ENCODE measurements at places on chromosomes 1 and 21. TPM values are rescaled to one million over a fixed set of nuclear protein-coding genes. Genes with fewer than 3 reads are reported as not detected.

Gene HTR6
- total RNA-seq = not detected

Gene COL9A2
- total RNA-seq = 30.3 TPM

GRCh38 chr1:188372821-188373220, 1544.1 kb downstream of the PLA2G4A start:
- no peaks in the 10 kb centered on the region for H3K27me3 ChIP-seq
- H3K27ac ChIP-seq = no peak overlapping the region
- H3K4me3 ChIP-seq = no peak overlapping the region
- DNase-seq = no peak

- H3K4me3 ChIP-seq = no peak overlapping the region
- H3K36me3 ChIP-seq = no peaks in the 10 kb centered on the region
- no peaks in the 10 kb centered on the region for H3K27me3 ChIP-seq
- no peak for DNase-seq
These were observed 614.9 kb upstream of the TMPRSS15 start for GRCh38 chr21:19018529-19018928.

Gene HORMAD1
- not detected for total RNA-seq

Gene CLDN17
- total RNA-seq = not detected

DNA sequence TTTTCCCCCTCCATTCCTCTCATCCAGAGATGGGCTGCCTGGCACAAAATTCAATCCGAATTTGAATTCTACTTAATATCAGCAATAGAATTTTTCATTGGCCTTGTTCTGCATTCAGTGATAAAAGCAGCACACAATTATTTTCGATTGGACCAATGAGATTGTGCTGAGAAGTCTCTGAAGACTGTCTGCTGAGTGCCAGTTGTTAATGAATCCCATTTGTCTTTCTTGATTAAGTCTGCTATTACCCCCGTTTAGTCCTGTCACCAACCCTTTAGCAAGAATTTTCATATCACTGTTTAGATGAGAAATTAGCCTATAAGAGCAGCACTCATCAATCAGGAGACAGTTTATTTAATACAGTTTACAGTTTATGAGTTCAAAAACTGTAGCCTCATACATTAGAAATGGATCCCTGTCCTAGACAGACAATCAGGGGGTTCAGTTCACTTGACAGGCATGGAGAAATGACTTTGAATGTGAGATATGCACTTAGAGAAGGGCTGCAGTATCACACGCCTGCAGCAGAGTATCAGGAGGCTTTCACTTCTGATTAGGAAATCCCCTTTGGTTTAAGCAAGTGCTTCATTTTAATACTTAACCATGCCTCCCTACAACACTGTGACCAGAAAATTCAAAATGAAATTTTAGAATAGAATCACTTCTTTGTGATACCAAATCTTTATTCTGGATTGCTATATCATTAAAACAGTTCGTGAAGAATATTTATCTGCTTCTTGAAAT, 304.7 kb upstream of the PTBP2 start:
- H3K27me3 ChIP-seq = no peaks in the 10 kb centered on the region
- H3K4me3 ChIP-seq = no peak overlapping the region
- H3K27ac ChIP-seq = no peak overlapping the region
- H3K36me3 ChIP-seq = no peaks in the 10 kb centered on the region
- peak; percentile 8 for DNase-seq

Gene POLR3GL
- total RNA-seq = 18.9 TPM

Gene MARK1
- total RNA-seq = not detected

GRCh38 chr1:10891091-10891490, 94.6 kb upstream of the CASZ1 start:
- DNase-seq = no peak
- no peak overlapping the region for H3K4me3 ChIP-seq
- H3K27me3 ChIP-seq = no peaks in the 10 kb centered on the region
- H3K36me3 ChIP-seq = no peaks in the 10 kb centered on the region

GRCh38 chr1:168127503-168127902, 9.2 kb downstream of the GPR161 start:
- H3K36me3 ChIP-seq = no peaks in the 10 kb centered on the region
- no peaks in the 10 kb centered on the region for H3K27me3 ChIP-seq
- H3K4me3 ChIP-seq = no peak overlapping the region
- DNase-seq = no peak
- H3K27ac ChIP-seq = no peak overlapping the region

GRCh38 chr1:197521118-197521739, 253.2 kb downstream of the CRB1 start:
- no peaks in the 10 kb centered on the region for H3K27me3 ChIP-seq
- no peak overlapping the region for H3K4me3 ChIP-seq
- no peak overlapping the region for H3K27ac ChIP-seq
- no peaks in the 10 kb centered on the region for H3K4me1 ChIP-seq
- DNase-seq = no peak

DNA sequence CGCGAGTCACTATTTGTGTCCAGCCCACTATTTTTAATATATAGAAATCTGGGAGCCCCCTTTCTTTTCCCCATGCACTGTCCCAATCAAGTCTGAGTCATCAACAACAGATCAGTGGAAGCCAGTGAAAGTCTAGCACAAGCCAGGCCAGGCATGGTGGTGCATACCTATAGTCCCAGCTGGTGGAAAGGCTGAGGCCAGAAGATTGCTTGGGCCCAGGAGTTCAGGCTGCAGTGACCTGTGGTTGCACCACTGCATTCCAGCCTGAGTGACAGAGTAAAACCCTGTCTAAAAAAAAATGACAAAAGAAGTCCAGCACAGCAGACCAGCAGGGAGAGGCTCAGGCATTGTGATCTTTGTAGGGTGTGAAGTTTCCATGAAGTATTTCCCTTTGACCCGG, 9.0 kb upstream of the RPL5 start:
- no peak overlapping the region for H3K4me3 ChIP-seq
- H3K27ac ChIP-seq = no peak overlapping the region
- H3K27me3 ChIP-seq = no peaks in the 10 kb centered on the region
- DNase-seq = no peak
- no peaks in the 10 kb centered on the region for H3K36me3 ChIP-seq

- peak overlapping the region; percentile 65 for H3K27ac ChIP-seq
- no peak for DNase-seq
- H3K4me3 ChIP-seq = no peak overlapping the region
These were observed 126.4 kb downstream of the VPS13D start for GRCh38 chr1:12356004-12356890.

DNA sequence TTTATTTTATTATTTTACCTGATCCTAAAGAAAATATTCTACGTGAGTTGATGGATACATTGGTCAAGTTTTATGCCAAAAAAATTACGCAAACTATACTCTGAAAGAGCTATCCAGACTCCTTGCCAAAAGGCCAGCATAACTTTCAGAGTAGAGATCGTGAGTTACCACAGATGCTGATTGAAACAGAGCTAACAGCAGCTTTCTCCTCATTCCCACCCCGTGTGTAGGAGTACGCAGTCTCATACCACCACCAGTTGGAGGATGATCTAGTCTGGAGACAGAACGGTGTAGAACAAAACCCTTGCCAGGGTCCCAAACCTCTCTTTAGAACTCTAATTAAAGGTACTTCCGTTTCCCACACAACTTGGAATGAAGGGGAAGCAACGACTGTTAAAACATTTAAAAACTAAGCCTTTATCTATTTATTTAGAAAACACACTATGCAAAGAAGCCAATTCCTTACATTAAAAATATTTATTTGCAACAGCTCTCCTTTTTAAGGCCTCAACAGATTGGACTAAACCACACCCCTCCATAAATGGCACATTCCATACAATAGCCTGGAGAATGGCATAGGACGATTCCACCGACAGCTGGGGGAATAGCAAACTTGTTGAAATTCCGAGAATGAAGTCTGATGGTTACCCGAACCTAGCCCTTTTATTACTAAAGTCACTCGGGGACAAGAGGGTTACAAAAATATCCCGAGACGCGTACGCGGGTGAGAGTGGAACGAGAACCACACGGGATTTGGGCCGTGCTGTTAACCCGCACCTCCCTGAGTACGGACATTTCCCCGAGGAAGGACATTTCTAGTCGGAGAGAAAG, 1.4 kb downstream of the NUCKS1 start:
- H3K27me3 ChIP-seq = no peaks in the 10 kb centered on the region
- no peaks in the 10 kb centered on the region for H3K36me3 ChIP-seq
- peaks cover 17% of the 10 kb centered on the region for H3K4me1 ChIP-seq
- peak overlapping the region; percentile 82 for H3K4me3 ChIP-seq
- DNase-seq = no peak

DNA sequence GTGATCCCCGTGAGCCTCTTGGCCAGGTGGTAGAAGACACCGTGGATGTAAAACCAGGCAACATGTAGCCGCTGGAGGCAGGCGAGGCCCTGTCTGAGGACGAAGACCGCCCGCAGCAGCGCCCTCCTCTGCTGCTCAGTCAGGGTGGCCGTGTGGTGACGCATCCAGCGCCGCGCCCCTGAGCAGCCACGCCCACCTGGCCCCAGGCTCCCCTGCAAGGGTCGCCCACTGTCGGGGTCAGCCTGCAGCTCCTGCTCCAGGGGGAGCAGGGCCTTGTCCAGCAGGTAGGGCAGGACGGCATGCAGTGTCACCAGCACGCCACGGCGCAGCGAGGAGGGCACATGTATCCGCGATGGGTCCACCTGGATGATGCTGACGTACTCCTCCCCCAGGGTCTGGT, 3.9 kb downstream of the PEX10 start:
- peaks cover 67% of the 10 kb centered on the region for H3K36me3 ChIP-seq
- no peak overlapping the region for H3K27ac ChIP-seq
- H3K4me1 ChIP-seq = peaks cover 18% of the 10 kb centered on the region

DNA sequence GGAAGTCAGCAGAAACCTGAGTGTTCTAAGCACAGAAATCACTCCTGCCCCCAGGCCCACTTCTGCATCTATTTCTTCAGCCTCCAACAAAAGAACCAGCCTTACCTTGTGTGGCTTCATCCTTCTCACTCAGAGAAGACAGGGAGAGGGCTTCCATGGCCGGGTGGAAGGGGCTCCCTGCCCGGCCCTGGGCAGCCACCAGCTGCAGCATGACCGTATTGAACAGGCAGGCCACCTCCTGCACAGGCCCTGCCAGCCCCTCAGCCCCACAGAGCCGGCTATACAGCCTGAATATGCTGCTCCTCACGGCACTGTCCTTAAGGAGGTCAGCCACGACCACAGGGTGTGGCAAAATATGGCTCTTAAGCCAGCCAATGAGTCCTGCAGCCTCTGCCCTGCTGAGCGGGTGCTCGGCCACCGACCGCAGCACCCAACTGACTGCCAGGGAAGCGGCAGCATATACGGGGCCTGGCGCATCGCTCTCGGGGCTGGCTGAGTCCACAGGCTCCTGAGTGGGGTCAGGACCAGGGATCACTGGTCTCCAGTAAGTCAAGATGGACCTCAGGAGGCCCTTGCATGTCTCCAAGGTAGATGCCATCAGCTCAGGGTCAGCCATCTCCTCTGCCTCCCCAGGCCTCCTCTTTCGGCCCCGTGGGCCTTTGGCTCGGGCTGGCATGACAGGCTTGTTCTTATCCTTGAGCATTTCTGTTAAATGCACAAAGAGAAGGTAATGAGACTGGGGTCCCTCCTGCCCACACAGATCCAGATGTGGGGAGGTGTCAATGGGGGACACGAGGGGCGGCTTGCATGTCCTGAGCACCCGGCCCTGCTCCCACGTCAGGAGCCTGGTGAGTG, 17.9 kb downstream of the MRAP start:
- no peak overlapping the region for H3K27ac ChIP-seq
- H3K4me1 ChIP-seq = no peaks in the 10 kb centered on the region
- peaks cover 100% of the 10 kb centered on the region for H3K36me3 ChIP-seq
- DNase-seq = no peak
- no peak overlapping the region for H3K4me3 ChIP-seq

GRCh38 chr1:8883491-8883890, 5.0 kb upstream of the ENO1 start:
- H3K27me3 ChIP-seq = no peaks in the 10 kb centered on the region
- H3K27ac ChIP-seq = no peak overlapping the region
- no peak overlapping the region for H3K4me3 ChIP-seq
- DNase-seq = no peak
- H3K36me3 ChIP-seq = no peaks in the 10 kb centered on the region

- H3K36me3 ChIP-seq = no peaks in the 10 kb centered on the region
- H3K27ac ChIP-seq = no peak overlapping the region
- H3K4me1 ChIP-seq = no peaks in the 10 kb centered on the region
- no peak for DNase-seq
- H3K4me3 ChIP-seq = no peak overlapping the region
These were observed 5.9 kb upstream of the CDC14A start for GRCh38 chr1:100346387-100346786.

Data from stomach (tissue), 19 donors.